ENCODE measurements at places on chromosomes 5 and 9.
A peak's percentile ranks its signal among the peaks of the same experiment; 100 is the strongest.

- no peak for DNase-seq
Observed at GRCh38 chr9:116816484-116816883, 129.4 kb downstream of the TRIM32 start.

DNA sequence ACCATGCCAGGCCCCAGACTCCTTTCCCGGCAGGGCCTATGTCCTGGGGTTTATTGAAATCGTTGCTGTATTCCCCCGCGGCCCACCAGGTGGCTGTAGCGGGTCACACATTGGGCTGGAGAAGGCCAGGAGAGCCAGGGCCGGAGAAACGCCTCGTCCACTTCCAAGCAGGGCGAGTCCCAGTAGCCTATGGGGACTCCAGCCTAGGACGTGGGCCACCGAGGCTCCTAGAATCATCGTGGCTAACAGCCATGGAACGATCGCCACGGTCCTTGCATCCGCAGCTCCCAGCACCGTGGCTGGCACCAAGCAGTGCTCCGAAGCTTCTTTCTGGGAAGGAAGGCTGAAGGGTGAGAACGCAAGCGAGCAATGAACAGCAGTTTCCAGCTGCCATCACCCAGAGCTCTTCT is 87.7 kb downstream of the ENTREP1 start:
- DNase-seq = peak; percentile 33

GRCh38 chr5:73176250-73176649 is 3.3 kb downstream of the TMEM174 start:
- DNase-seq = no peak

DNA sequence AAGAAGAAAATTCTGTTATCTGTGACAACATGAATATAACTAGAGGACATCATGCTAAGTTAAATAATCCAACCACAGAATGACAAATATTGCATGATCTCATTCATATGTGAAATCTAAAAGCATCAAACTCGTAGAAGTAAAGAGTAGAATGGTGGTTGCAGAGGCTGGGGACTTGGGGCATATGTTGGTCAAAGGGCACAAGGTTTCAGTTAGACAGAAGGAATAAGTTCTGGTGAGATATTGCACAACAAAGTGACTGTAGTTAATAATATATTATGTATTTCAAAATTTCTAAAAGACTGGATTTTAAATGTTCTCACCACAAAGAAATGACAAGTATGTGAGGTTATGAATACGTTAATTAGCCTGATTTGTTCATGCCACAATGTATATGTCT is 24.8 kb downstream of the GRIA1 start:
- DNase-seq = no peak

DNA sequence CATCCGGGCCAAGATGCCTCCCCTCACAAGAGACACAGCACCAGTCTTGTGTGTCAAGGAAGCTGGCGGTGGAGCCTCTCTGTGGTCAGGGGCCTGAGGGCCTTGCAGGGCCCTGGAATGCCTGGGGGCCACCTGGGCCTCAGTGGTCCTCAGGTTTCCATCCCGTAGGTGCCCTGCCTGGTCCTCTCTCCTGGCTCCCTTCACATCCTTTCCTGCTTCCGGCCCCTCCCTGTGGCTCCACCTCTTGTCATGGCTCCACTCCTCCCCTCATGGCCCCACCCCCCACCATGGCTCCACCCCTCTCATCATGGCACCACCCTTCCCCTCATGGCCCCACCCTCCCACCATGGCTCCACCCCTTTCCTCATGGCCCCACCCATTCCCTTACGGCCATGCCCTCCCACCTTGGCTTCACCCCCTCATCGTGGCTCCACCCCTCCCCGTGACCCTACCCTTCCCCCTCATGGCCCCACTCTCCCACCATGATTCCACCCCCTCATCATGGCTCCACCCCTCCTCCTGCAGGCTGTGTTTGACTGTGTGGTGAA is 175.8 kb downstream of the CACNA1B start:
- peak; percentile 41 for DNase-seq

- DNase-seq = no peak
Observed at GRCh38 chr9:34089311-34089710, 37.2 kb downstream of the DCAF12 start.

DNA sequence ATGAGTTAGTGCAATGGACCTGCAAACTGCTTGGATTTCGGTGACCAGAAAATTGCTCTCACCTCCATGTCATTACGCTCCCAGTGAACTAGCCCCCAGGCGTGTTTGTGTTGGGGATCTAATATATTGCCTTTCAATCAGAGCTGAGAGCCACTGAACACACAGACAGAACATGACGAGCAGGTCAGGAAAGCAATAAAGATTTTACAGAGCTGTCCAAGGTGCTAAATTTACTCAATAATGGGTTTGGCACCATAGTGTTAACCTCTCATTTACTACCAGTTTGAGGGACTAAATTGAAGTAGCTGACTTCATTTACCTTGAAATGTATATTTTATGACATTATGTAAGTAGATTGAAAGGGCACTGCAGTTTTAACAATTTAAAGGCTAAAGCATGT is 383.0 kb downstream of the EBF1 start:
- no peak for DNase-seq

- DNase-seq = peak; percentile 55
Observed at GRCh38 chr9:91425271-91425670, 1.6 kb upstream of the NFIL3 start.

- DNase-seq = no peak
Observed at GRCh38 chr9:107513464-107514100, 24.0 kb upstream of the KLF4 start.

DNA sequence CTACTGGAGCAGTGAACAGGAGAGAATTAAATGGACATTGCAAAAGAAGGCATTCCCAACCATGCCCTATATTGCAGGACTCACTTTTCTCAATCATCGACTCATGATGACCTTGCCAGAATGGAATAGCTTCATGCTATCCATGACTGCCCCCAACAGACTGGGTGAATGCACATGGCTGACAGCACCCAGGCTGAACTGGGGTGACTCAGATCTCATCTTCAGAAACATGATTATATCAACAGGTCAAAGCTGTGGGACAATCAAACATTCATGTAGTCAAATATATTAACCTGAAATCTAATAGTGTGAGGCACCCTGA is 34.7 kb upstream of the MIER3 start:
- no peak for DNase-seq

GRCh38 chr5:79488058-79488457 is 25.9 kb downstream of the HOMER1 start:
- DNase-seq = no peak

- no peak for DNase-seq
Observed at GRCh38 chr5:126961702-126962101, 68.7 kb downstream of the MARCHF3 start.

GRCh38 chr5:56010431-56010830 is 15.7 kb upstream of the IL6ST start:
- no peak for DNase-seq

DNA sequence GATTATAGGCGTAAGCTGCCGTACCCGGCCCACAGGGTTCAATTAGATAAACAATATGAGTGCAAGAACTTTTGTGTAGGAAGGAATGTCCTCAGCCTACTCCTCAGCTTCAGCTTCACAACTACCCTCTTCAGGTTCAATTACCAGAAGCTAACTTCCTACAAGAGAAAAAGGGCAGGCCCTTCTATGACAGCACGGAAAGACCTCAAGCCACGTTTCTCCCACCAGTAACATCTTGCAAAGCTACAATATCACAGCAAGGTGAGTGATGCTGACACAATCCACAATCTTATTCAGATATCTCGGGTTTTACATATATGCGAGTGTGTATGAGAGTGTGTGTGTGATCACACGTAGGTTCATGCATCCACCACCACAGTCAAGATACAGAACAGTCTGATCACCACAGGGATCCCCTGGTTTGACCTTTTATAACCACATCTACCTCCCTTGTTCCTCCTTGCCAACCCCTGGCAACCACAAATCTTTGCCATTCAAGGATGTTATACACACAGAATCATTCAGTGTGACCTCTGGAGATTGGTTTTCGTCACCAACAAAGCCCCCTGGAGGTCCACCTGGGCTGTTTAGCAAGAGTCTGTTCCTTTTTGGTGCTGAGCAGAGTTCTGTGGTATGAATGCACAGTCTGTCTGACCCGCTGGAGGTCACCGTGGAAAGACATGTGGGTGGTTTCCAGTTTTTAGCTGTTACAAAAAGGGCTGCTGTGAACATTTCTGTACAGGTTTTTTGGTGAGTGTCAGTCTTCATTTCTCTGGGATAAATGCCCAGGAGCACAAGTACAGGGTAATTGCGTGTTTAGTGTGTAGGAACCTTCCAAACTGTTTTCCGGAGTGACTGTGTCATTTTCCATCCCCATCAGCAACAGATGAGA is 38.2 kb downstream of the IPPK start:
- DNase-seq = peak; percentile 23

- no peak for DNase-seq
Observed at GRCh38 chr5:89458332-89458656, 575.3 kb upstream of the MEF2C start.

- no peak for DNase-seq
Observed at GRCh38 chr5:118597543-118597942, 390.8 kb downstream of the DTWD2 start.

DNA sequence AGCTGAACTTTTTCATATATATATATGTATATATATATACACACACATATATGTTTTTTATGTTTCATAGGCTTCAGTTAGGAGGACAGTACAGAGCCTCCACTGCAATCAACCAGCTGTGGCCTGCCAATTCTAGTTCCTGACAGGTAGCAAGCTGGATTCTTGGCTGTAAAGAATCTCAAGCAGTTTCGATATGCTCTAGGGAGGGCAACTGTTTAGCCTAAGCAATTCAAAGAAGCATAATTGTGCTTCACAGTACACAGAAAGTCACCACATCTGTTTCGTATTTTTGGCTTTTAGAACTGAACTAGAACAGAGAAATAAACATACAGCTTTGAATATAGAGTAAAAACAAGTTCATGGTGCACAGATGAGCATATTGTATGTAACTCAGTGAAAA is 152.4 kb upstream of the ARRDC3 start:
- no peak for DNase-seq

GRCh38 chr5:161513942-161514341 is 32.6 kb downstream of the GABRB2 start:
- DNase-seq = no peak

DNA sequence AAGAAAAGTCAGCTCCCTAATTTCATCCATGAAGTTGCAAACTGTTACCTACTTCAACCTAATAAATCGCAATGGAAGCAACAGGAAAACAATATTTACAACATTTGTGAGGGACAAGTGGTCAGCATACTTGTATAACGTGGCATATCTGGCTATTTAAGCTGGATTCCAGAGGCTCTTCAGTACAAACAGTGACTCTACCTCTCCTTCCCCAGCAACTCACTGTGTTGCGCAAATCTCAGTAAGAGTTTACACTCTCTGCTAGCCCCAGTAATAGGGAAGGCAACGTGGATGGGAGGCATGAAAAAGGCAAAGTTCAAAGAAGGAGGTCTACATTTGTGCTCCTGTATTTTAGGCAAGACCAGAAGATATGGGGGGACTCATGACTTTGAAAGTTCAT is 18.9 kb upstream of the SEMA5A start:
- no peak for DNase-seq

DNA sequence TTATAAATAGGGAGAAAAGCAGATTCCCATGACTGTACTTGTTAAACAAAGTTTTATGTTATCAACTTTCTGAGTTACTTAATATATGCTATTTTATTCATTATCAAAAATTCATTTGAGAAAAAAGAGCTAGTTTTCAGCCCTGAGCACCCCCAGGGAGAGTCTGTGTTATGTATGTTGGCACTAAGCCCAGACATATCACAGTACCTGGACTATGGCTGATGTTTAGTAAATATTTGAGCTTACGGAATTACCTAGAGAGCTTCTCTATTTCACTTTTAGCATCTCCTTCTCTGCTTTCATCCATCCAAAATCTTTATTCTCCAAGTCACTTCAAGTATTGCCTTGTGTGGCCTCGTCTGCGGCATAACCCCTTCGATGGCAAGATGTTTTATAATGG is 225.9 kb upstream of the PCSK5 start:
- no peak for DNase-seq

DNA sequence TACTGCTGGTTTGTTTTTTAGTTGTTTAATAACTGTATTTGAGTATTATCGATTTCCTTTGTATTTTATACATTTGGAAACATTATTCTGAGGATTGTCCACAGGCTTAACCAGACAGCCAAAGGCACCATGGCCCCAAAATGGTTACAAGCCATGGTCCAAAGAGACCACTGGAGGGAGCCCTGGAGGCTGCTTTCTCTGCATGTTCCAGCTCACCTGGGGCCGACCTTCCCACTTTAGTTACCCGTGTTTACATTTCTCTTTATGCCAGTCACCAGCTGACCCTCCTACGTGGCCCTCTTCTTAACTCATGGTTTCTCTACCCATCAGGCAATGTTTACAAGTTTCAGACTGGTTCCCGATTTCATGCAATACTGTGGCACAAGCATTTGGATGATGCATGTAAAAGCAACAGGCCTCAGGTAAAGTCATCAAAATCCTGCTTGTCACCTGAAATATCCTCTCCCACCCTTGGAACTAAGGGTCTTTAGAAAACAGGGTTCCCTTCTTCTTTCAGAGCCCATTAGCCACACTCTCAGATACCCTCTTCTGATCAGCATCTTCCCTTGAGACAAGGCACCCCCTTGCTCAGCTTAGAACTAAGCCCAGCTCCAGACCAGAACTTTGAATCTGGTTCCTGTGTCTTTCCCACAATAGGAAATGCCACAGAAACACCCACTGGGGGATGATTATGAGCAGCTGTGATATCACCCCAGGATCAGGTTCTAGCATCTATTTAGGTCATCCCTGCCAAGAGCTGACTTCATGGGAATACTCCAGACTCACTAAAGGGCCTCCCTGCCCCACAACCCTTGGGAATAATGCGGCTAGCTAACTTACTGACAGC is 49.9 kb upstream of the GARNL3 start:
- peak; percentile 80 for DNase-seq

DNA sequence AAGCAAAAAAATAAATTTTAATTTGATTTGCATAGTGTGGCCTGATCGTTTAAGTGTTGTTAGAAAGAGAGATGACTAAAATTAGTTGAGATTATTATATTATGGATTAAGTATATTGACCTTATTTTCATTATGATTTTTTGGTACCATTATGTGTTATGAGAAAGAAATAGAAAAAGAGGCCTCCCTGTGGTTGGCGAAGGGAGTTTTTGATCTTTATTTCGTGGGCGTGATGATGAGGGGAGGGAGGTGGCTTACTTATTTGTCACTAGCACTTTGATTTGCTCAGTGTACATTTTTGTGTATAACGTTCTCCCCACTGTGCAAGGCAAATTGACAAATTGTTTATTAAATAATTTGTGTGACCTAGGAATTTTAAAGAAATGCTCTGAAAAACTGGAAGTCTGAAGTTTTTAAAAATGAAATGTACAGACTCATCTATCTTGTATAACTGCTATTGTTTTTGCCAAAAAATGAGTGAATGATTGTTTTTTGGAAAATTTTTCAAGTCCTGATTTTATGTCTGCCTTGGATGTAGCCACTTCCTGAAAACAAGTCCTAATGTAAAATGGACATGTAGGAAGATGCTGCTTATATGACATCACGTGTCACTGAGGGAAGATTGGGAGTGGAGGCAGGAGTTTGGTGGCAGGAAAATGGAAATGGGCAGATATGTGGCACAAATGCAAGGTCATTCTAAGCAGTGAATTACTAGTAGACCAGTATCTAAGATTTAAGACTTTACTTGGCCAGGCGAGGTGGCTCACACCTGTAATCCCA is 3.0 kb downstream of the DAPK1 start:
- DNase-seq = peak; percentile 64

GRCh38 chr5:123206618-123207017 is 117.6 kb downstream of the PRDM6 start:
- DNase-seq = no peak

GRCh38 chr9:94668928-94669729 is 29.8 kb upstream of the FBP1 start:
- peak; percentile 74 for DNase-seq

GRCh38 chr5:32029261-32029660 is 144.9 kb downstream of the GOLPH3 start:
- DNase-seq = no peak

- DNase-seq = no peak
Observed at GRCh38 chr5:111013011-111013410, 58.5 kb upstream of the TSLP start.

Measured in activated CD4-positive, alpha-beta T cell treated with anti-CD3 and anti-CD28 coated beads for 36 hours (primary cell).